OCI-LY7 (cell line): ENCODE measurements at places on chromosomes 1 and 21.

- DNase-seq = no peak
Observed at GRCh38 chr1:63843884-63844283, 70.1 kb downstream of the ROR1 start.

- DNase-seq = no peak
Observed at GRCh38 chr1:181310560-181310959, 172.8 kb upstream of the CACNA1E start.

GRCh38 chr1:16926491-16927073 is 4.9 kb downstream of the CROCC start:
- no peak for DNase-seq

DNA sequence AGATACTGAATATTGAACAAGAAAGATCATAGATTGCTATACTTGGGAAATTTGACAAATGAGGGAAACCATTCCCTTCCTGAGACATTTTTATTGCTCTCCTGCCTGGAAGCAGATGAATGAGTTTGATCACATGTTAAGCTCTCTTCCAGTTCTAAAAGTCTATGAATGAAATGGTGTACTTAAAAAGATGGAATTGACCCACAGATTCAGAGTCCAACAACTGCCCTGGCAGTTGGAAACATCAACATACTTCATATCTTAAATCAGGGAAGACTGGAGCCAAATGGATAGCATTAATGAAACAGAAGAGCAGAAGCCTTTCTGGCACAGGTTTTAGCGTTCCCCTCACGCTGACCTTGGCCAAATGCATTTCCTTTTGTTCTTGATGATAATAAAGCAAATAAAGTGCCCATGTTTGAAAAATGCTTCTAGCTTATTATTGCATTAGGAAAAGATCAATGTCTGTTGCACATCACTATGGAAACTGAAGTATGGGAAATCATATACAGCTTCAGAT is 142.6 kb downstream of the ESRRG start:
- no peak for DNase-seq

DNA sequence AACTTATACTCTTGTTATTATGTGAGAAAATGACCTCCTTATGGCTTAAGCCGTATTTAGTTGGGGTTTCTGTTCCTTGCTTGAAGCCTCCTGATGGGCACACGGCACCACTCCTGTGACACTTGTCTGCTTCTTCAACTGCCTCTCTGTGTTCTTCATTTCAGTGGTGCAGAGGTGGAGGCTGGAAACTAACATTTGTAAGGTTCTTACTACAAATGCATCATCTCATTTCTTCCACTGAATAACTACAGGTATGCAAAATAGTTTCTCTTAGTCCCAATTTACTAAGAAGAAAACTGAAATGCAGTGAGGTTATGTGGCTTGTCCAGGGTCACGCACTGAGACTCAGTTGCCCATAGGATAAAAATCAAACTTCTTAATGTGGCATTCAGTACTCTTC is 23.6 kb upstream of the ZNF362 start:
- no peak for DNase-seq

DNA sequence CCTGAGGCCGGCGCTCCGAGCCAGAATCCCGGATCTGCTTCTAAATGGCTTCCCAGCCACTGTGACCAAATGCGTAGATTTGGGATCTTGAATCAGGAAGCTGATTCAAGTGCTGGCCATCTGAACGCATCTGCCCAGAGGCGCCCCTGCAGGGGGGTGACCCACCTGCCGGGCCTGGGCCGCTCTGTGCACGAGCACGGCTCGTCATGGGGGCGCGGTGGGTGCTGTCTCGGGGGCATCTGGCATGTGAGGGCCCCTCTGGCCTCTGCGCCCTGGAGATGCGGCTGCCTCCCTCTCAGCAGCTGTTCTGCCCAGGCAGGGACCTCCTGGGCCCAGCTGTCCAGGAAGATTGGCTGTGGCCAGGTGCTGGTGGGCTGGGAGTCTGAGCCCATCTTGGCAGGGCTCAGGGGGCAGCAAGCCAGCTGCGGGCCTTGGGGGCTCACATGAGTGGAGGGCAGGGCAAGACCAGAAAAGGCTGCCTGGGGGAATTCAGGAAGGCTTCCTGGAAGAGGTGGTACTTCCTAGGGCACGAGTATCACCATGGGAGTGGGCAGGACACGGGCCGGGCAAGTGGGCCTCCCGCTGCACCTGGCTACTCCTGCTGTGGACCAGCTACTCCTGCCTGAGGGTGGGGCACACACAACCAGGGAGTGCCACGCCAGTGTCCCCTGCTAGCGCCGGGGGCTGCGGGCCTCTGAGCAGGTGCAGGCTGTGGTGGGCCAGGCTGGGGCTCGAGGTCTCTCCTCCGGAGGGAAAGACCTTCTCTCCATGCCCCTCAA is 25.1 kb downstream of the PLCH2 start:
- DNase-seq = no peak

DNA sequence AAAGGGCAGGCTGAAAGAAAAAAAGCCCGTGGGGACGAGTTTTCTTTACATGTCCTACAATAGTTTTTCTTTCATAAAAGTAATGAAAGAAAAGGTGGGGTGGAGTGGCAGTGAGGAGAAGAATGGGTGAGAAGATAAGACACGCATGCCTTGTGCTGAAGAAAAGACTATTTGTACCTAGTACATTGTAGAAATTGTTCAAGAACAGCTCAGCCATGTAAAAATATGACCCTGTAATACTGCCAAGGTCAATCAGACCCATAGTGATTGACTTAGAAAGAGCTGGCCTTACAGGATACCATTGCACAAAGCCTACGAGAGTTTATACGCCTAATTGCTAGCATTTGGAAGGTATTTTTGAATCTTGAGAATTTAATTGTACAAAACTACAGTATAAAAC is 126.0 kb upstream of the NRIP1 start:
- DNase-seq = no peak

DNA sequence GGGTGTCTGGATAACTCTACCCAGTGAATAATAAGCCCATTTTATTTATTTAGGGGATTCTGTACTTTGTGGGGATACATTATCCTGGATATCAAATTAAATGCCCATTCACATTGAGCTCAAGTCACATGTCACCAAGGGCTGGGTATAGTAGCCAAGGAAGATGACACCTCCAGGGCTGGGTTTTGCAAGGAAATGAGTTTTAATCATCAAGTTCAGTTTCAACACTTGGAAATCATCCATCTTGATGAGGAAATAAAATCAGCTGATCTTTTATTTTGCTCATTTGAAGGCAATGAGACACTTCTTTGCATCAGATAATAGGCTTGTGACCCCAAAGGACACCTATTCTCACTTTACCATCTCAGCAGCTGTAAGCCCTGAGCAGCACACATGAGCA is 80.0 kb upstream of the TNR start:
- no peak for DNase-seq

GRCh38 chr1:160149716-160150115 is 1.7 kb upstream of the ATP1A4 start:
- no peak for DNase-seq

DNA sequence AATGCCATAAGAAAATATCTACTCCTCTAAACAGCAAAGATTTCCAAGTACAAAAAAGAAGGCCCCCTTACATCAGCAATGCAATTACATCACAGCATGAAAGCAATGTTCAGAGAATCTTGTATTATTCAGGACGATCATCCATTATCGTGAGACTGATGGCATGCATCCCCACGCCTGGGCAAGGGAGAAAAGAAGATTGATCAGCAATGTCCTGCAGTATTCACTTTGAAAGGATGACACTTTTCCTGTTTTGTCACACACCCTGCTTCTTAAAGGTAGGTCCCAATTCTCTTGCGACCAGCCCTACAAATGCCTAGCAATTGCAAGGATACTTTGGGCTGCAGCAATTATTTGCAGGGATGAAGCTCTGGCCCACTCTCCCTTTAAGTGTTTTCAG is 108.7 kb downstream of the TOMM20 start:
- no peak for DNase-seq

DNA sequence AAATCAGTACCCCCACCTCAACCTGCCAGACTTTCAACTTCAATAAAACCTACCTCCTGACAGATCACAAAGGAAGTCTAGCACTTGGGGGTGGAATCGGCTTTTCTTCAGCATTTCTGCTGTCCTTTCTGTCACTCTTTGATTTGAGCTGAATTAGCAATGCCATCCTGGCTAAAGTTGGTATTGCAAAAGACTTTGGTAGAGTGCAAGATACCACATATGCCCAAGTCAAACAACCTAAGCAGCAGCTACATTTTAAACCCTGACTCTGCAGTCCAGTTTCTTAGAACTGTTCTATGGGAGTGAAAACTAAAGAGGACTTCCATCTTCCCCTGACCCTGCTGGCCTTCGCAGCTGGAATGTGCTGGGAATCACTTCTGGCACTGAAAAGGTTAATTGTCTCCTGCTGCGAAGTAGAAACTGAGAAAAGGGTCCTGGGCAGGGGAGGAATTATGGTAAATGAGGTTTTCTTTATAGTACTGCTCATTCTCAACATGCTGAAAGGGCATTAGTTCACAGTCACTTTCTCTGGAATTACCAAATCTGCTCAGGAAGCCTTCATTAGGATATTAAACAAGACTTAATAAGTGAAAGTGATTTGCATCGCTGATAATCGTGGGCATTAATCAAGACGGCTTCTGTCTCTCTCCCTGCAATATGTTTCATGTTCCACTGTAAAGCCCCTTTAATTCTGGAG is 126.2 kb upstream of the SMYD2 start:
- no peak for DNase-seq

DNA sequence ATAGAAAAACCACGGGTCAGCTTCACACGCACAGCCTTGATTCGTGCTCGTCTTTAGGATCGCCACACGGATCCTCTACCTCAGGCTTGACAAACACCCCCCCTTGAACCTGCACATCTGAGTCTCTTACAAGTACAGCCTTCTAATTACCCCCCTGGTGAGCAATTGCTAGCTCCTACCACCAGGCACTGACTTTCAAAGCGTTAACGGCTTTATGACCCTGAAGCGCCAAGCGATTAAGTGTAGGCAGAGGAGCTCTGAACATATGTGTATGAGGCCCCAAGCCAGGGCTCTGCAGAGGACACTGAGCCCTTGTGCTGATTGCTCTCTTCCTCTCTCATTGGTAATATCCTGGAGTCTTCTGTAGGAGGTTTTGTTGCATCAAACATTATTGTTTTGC is 55.7 kb upstream of the EPHA8 start:
- DNase-seq = no peak

DNA sequence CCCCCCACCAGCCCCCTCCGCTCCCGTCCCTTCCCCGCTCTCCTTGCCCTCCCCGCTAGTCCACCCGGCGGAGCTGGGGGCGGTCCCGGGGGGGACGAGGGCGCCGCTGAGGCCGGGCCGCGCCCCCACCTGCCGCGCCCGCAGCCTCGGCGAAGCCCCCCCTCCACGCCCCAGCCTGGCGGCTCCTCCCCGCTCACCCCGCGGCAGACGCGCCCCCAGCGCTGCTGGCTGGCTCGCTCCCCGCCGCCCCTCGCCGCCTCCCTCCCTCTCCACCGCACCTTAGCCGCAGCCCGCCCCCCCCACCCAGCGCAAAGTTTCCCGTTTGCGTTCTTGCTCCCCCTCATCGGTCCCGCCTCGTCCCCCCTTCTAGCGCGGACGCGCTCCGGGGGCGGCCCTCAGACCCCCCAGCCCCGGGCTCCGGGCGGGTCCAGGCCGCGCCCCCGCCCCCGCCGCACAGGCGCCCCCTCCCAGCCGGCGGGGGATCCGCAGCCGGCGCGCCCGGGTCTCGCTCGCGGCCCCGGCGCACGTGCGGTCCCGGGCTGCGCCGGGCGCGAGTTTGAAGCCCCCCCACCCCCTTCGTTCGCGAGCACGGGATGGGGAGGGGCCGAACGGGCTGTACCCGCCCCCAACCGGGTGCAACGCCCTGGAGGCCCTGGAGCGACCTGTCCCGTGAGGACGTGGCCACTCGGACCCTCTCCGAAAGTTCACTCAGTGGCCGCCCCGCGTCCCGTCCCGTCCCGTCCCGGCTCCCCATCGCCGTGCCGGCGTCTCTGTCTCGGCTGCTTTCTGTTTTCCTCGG is 623 bp downstream of the PTPRF start:
- DNase-seq = no peak

- DNase-seq = no peak
Observed at GRCh38 chr1:231952154-231952553, 325.6 kb downstream of the DISC1 start.

DNA sequence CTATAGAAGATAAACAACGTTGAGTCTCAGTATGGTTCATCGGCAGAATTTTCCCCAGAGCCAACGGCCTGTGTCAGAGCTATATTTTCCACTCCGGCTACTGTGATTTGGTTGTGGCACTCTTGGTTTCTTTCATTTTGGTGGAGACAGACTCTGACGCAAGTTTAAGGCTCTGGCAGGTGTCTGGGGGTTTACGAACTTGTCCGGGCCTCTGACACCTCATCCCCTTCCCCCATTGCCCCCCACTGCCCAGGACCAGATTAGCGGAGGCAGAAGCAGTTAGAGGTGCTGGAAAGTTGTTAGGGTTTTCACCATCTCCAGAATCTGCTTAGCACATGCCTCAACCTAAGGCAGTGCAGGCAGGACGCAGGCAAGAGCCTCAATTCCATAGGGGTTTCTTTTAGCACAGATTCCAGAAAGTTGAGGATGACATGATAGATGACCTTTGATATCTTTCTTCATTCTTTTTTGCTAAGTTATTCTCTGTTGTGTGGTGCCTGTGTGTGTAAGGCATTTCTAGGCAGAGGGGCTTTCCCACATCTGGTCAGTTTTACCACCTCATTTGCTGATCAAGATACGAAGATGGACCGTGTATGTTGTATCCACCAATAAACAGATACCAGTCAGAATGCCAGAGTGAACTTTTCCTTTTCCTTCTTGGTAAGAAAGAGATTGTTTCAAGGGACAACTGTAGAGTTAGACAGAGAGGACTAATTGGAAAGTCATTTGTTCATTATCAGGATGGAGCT is 18.4 kb upstream of the IL10 start:
- no peak for DNase-seq

- DNase-seq = no peak
Observed at GRCh38 chr1:202575918-202576653, 134.2 kb downstream of the SYT2 start.

DNA sequence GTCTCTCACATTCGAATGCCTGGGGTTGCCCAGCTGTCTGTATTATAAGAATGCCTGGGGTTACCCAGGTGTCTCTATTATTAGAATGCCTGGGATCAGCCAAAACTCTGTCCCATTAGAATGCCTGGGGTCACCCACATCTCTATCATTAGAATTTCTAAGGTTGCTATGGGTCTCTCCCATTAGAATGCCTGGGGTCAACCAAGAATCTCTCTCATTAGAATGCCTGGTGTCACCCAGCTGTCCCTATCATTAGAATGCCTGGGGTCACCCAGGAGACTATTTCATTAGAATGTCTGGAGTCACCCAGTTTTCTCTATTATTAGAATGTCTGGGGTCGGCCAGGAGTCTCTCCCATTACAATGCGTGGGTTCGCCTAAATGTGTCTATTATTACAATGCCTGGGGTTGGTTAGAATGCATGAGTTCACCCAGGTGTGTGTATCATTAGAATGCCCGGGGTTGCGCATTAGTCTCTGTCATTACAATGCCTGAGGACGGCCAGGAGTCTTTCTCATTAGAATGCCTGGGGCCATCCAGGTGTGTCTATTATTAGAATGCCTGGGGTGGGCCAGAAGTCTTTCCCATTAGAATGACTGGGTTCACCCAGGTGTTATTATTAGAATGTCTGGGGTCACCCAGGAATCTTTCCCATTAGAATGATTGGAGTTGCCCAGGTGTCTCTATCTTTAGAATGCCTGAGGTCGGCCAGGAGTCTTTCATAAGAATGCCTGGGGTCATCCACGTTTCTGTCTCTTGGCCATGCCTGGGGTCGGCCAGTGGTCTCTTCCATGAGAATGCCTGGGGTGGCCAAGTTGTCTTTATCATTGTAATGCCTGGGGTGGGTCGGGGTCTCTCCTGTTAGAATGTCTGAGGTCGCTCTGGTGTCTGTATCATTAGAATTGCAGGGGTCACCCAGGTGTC is 59.6 kb downstream of the RNF187 start:
- DNase-seq = no peak
